ENCODE measurements at places on chromosomes 3 and 15.

DNA sequence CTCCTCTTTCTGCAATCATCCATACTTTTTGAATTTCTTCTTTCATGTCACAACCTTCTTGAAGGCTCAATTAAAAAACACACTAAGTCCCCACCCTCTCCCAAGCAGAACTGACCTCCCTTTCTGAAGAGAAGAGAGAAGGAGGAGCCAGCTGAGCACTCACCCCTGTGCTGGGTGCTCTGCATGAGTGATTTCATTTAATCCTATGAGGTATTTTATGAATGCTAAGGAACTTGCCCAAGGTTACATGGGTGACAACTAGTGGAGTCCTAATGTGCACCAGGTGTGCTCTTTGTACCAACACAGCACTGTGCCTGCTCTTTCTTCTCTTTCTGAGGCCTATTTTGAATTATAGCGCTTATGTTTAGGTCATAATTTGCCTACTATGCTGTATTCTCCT is 135.6 kb downstream of the DUT start:
- DNase-seq, result no peak

GRCh38 chr3:120469882-120470301 is 19.1 kb upstream of the FSTL1 start:
- no peak for DNase-seq

DNA sequence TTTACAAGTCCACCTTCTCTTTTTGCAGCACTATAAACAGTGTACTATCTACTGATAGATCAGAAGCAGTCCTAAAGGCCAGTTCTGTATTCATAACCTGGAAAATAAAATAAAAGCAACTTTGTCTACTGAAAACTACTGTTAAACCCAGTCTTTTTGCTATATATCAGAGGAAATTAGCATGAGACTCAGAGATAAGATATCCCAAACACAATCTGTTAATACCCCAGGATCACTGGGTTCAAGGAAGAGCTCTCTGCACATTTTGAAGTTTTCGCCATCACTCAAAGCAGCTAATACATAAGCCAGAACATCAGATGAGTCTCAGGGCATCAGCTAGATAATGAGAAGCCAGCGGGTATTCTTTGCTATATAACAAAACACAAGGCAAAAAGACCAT is 21.8 kb downstream of the OSBPL10 start:
- no peak for DNase-seq

DNA sequence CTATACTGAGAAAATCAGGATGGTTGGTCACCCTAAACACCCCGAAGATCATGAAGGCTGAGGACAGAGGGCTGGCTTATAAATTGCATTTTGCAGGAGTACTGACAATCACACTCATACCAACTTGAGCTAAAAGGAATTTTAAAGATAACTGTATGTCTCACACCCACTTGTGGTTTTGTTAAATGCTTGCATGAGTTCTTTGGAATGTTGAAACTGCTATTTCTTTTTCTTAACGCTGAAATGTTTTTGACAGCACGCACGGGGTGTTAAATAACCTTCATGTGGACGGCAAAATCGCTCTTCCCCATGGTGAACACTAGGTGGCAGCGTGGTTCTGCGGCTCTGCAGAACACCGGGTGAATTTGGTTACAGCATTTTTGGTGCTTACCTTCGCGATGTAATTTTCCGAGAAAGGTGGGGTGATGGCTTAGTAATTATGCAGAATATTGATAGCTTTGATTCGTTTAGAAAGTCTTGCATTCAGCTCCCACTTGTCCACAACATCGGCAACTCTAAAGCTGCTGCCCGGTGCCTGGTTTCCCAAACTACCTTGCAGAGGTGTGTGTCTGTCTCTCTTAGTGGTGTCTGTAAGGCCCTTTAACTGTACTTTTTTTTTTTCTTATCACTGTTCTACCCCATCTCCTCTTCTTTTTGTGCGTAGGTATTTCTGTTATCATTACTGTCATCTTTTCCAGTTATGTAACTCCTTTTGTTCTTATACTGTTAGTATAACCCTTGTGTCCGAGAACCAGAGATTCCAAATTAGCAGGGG is 51.7 kb downstream of the ARNT2 start:
- DNase-seq, result peak; percentile 89
